ENCODE measurements at places on chromosomes 5 and 9.
A peak's percentile ranks its signal among the peaks of the same experiment; 100 is the strongest.

- no peak for DNase-seq
Observed at GRCh38 chr5:143016777-143017516, 246.8 kb downstream of the ARHGAP26 start.

DNA sequence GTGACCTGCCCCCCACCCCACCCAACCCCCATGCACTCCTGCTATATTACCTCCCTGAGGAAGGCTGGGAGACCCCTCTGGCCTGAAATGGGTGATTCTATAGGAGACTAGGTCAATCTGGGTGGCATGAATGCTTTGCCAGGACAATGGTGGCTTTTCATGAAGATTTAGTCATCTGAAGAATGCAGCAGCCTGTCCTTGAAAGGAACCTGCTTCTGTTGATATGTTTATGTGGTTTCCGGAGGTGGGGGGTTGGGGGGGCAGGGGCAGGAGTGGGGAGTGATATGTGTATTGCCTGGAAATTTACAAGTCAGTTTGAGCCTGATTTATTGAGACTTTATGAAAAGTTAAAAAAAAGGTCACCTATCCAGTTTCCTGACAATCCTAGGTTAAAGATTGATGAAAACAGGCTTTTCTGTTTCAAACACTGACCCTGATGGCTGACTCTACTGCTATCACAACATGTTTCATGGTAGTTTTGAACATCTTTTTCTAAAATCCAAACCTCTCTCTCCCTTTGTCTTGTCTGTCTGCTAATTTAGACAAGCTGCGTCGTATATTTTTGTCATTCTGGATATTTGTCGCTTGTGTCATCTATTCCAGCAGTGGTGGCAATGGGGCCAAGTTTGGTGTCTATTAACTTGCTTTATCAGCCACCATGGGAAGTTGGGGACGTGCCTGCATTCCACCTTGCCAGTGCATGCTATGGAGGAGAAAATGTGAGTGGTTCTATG lies 153.7 kb upstream of the EGFLAM start:
- DNase-seq, result no peak

- no peak for DNase-seq
Observed at GRCh38 chr5:117242028-117242427, 667.4 kb upstream of the SEMA6A start.

DNA sequence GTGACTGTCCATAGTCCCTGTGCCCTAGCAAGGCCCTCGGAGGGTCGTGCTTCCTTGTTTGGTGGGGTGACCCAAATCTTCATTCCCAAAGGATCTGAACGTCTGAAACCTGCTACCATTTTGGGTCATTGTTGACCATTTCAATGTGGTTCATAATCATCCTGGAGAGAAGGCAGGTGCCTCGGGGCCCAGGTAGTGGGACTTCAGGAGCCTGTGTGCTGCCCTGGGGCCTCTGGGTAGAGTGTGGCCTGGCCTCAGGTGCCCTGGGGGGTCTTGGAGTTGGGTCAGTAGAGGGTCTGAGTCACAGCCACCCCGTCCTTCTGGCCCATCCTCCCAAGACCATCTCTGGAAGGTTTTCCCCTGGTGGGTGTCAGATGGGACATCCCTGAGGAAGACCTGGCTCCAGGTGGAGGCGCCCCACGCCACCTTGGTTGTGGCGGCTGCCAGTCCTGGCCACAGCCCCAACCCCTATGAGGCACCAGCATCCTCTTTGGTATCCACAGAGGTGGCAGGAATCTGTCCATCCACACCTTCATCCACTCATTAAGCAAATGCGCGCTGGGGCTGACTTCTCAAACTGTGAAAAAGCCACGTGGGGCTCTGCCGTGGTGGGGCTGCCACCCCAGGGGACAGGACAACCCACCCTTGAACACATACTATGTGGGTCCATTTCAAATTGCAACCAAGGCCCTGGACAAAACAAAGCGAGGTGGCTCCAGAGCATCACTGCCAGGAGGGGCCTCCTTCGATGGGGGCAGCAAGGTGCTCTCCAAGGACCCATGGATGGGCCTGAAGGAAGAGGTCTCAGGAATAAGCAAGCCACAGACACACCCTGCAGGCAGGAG lies 41.6 kb upstream of the FCN1 start:
- DNase-seq, result no peak

DNA sequence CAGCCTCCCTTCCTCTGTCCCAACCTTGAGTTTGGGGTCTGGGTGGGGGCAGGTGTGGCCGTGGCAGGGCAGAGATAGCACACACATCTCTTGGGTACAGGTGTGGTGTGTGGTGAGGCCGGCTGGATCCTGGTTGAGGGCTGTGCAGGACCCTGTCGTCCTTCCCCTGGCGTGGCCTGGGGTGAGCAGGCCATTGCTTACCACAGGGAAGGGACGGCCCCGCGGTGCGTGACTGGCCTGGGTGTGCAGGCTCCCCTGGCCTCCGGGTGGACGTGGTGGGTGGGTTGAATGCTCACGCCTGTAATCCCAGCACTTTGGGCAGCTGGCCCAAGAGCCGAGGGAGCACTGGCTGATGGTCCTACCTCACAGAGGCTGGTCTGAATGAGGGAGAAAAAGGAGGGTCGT lies 1.2 kb downstream of the ARRDC1 start:
- no peak for DNase-seq

GRCh38 chr5:89480406-89481007 lies 597.5 kb upstream of the MEF2C start:
- DNase-seq, result no peak

DNA sequence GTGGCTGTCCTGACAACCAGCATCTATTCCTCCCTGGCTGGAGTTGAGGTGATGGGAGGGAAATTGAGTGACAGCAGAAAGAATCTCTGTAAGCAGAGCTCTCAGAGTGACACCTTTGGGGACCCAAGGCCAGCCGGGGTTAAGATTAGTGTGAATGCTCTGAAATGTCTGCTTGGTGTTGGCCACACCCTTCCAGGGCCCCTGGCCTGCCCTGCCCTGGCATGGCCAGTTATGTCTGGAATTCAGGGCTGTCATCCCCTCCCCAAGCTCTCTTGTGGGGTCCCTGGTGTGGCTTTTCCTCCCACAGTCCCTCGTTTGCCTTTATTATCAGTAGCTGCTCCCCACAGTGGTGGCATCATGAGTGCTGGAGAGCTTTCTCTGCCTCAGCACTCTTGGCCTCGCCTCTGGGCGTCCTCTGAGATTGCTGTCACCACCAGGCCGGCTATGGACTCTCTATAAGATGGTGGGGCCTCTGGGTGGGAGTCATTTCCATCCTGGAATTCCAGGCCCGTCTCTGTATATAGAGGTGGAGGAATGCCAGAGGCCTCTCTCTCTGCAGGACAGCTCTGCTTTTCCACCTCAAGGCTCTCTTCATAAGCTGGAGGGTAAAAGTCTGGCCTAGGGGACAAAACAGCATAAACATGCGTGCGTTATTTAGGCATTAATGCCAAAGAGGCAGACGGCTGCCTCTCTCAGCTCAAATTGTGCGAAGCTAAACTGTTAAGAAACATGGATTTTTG lies 3.6 kb downstream of the TMEM252 start:
- no peak for DNase-seq

DNA sequence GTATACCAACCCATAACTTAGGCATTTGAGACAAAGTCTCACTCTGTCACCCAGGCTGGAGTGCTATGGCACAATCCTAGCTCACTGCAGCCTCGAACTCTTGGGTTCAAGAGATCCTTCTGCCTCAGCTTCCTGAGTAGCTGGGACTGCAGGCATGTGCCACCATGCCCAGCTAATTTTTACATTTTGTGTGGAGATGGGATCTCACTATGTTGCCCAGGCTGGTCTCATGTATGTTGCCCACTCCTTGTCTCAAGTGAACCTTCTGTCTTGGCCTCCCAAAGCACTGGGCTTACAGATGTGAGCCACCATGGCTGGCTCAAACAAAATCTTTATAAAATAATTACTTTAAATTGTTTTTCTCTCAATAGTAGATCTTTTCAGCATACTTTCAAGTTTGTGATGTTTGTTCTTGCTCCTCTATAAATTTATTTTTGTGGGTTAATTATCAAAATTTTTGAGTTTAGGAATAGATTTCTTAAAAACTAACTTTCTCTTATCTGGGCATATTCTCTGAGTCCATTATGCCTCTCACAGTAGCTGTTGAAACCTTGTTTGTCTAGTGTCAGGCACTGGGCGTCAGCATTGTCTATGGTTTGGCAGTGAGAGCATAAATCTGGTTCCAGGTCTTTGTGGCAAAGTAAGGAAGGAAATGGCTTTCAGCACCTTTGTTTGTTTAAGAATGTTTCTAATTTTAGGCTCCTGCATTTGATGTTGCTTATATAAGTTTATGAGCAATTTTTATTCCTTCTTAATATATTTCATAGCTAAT lies 38.7 kb downstream of the NLN start:
- DNase-seq, result peak; percentile 6

DNA sequence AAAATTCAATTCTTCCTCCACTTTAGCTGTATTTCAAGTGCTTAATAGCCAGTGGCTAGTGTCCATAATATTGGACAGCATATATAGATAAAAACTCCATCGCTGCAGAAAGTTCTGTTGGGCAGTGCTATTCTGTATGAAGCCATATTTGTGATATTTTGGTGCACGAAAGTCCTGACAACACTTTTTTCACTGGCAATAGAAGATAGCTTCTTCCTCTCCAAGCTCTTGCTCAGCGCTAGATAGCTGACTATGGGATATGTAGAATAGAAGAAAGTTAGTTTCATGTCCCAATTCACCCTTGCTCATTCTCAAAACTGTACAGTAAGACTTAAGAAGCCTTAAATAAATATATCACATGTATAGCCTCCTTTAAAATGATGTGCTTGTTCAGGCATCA lies 269.9 kb downstream of the TLR4 start:
- no peak for DNase-seq

GRCh38 chr9:18012170-18012569 lies 433.3 kb downstream of the SH3GL2 start:
- DNase-seq, result no peak

DNA sequence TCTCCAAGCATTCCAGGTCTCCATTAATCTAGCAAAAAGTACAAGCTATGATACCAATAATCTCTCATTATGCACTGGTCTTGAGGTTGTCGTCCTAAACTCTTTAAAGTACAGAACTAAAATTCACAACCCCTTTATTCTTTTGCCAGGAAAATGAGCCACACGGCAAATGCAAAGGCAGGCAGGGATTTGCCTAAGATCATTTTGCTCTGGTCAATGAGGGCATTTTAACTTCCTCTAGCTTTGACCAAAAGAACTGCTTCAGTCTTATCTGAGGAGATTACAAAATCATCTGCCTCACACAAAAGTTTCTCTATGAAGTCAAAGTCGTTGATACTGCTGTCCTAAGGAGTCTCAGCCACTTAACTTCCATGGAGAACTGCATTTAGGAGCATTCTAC lies 51.8 kb downstream of the EPB41L4B start:
- no peak for DNase-seq

DNA sequence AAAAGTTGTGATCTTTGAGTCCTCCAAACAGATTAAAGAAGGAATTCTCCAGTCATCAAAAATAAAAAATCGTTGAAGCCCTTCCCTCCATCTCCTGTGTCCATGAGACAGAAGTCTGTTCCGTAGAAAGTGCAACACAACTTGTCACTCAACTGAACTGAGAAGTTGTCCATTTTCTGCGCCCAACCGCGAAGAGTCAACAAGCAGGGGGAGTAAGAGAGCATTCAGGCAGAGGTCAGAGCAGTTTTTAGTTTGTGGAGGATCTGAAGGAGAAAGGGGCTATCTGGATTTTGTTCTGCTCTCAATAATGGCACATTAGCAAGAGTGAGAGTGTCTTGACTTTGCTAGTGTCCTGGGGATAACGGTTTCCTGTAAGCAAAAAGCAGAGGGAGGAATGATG lies 303.9 kb downstream of the ICE1 start:
- DNase-seq, result no peak

DNA sequence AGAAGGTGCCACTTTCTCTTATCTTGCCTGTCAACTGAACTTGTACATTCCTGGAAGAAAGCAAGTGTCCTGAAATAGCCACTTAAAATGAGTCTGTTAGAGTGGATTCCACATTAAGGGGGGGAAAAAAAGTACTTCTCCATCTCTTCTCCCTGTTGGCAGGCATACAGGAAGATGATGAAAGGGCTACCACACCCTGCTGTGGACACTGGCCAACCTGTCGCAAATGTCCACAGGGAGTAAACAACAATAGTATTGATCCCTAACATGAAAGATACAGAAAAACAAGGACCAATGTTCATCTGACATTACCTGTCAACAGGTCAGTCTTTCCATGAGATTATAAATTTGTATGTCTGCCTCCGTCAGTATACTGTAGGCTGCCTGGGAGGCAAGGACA lies 265.1 kb upstream of the MAP3K1 start:
- DNase-seq, result no peak

DNA sequence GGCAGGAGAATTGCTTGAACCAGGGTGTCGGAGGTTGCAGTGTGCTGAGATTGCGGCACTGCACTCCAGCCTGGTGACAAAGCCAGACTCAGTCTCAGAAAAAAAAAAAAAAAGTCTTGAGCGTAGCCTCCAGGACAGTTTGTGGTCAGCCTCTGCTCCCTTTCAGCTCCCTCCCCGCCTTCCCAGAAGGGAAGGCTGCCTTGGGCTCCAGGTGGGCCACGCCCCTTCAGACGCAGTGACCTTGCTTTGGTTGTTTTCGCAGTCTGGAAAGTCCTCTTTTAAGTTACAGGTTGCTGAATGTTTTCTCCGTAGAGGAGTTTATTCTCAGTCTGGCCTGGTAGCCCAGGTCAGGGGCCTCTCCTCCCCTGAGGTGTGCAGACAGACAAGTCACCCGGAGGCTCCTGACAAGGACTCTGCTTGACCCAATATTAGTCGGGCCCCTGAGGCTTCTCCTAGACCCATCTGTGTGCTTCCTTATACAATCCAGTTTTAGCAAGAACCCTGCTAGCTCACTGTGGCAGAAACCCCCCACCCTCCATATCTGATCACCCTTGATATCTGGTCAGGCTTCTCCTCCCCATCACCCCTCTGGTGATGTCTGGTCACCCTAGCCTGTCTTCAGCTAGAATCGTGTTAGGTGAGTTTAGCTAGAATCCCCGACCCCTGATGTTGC lies 31.6 kb upstream of the N4BP3 start:
- no peak for DNase-seq

- DNase-seq, result no peak
Observed at GRCh38 chr5:106277540-106278096, 1393.1 kb downstream of the EFNA5 start.

GRCh38 chr5:16588434-16589214 lies 28.2 kb downstream of the RETREG1 start:
- DNase-seq, result no peak

- DNase-seq, result no peak
Observed at GRCh38 chr9:75448955-75449354, 360.6 kb downstream of the OSTF1 start.

- DNase-seq, result no peak
Observed at GRCh38 chr9:126499005-126499910, 114.5 kb upstream of the LMX1B start.

DNA sequence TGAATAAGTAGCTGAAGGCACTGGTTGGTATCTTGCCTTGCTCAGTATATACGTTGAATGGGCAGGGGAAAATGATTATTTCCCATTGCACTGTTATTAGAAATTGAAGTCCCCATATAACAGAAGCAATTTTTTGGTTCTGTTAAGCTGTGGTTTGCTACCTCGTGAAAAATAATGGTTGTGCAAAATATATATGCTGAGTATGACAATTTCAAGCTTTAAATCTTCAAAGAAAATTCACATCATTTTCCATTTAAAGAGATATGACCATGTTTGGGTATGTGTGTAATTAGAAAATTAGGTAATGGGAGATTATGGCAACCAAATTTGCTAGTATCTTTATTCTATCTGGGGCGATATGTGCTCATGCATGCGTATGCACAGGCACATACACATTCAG lies 139.8 kb downstream of the DMAC1 start:
- no peak for DNase-seq

- no peak for DNase-seq
Observed at GRCh38 chr5:135341696-135342550, 57.1 kb downstream of the MACROH2A1 start.

All from stimulated activated CD8-positive, alpha-beta memory T cell treated with anti-CD3 and anti-CD28 coated beads, Interleukin-4, amount 100 ng/mL, for 24 hours (primary cell).